ENCODE measurements at places on chromosomes 7 and 10.

GRCh38 chr7:37357637-37357996, 91.0 kb downstream of the ELMO1 start:
- DNase-seq = no peak

GRCh38 chr7:124728610-124729009, 37.0 kb downstream of the GPR37 start:
- DNase-seq = no peak

DNA sequence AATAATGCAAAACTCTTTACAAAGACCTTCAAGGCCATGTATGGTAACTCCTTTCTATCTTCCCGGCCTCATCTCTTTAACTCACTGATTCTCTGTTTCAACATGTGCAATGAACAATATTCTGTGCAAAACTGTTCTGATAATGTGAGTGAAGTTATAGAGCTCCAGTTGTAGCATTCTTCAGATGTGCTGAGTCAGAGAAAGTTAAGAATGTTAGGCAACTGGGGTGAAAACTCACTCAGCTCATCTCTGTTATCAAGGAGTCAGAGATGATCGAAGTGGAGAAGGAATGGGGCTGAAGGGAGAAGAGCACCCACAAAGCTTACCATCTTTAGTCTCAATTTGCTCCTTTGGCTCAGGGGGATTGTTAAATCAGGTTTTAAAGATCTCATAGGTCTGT, 344.7 kb upstream of the NPSR1 start:
- no peak for DNase-seq

GRCh38 chr10:119030421-119031250, 1.1 kb downstream of the NANOS1 start:
- DNase-seq = peak; percentile 42

GRCh38 chr10:84375011-84375410, 46.6 kb downstream of the CCSER2 start:
- no peak for DNase-seq

GRCh38 chr7:14095233-14095950, 105.9 kb upstream of the ETV1 start:
- DNase-seq = no peak

DNA sequence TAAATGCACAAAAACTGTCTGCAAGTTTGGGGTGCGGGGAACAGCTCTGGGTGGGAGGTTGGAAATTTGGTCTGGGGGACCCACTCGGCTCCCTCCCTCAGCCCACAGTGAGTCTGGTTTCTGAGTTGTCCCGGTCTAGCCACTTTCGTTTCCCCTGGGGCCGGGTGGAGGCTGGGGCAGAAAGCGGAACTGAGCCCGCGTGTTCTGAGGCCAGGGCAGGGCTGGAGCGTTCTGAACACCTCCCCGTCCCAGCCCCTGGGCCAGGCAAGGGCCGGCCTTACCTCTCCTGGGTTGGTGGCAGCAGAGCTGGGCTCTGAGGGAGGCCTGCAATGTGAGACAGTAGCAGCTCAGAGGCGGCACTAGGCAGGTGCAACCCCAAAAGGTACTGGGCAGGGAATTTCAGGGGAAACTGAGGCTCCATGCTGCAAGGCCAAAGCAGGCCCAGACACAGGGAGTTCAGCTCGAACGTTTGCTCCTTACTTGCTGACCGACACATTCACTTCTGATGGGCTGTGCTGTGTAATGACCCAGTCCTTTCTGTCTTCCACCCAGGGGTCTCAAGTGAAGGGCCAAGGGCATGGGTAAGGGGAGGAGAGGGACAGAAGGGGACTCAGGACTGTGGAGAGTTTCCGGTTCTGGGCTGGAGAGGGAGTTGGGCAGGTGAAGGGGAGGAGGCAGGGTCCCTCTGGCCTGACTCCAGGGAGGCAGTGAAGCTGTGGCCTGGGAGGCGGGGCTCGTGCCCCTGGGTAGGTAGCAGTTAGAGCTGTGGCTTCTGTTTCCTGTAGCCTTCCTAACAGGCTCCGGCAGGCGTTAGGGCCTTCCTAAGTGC, 3.0 kb downstream of the IRF5 start:
- DNase-seq = no peak

DNA sequence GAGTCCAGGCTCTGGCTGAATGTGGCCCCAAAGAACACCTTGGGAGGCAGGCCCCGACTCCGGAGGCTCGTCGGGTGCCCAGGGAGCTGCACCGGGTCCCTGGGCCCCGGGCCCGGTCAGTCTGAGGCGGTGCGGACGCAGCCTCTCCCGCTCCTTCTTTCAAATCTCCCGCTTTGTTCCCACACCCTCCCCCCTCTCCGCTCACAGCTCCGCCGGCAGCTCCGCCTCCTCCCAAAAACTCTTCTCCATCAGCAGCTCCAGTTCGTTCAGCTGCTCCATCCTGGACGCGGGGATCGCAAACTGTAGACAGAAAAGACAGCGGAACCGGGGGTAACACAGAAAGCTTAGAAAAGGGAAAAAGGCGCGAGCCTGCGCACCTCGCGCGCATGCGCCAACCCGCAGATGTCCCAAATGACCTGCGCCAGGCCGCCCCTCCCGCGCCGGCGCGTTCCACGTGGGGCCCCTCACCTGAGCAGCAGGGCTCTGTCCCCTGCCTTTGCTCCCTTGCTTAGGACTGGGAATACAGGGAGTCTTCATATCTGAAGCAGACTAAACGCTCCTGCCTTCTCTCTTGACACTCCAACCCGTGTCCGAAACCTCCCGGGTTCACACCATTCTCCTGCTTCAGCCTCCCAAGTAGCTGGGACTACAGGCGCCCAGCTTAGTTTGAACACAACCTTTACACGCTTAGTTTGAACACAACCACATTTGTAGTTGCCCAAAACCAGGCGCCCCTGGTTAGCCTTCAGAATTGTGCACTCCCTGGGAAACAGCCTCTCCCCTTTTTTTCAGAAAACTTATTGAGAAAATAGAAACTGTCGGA, at the start of gene DNA2:
DNA2 (minus strand) TSS at position 388 of the 823 bp plus-strand sequence; CDS start at position 279, 109 bp downstream.
- DNase-seq = peak; percentile 60

DNA sequence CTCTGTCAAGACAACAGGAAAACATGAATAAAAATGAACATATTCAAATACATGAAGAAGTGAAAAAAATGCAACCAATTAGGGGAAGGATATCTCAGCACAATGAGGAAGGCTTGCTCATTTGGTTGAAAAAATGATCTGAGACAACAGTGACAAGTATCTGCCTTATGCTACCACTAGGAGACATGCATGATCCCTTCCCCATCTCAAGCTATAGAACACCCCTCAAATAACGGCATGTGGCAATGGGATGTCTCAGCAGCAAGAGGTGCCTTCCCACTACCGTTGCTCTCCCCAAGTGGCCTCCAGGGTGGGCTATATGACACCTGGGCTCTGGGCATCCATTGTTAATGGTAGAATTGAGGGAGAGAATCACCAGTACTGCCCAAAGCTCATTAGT, 98.1 kb upstream of the RSU1 start:
- no peak for DNase-seq

- DNase-seq = no peak
Measured at GRCh38 chr7:113085781-113086390, 741 bp downstream of the GPR85 start.

DNA sequence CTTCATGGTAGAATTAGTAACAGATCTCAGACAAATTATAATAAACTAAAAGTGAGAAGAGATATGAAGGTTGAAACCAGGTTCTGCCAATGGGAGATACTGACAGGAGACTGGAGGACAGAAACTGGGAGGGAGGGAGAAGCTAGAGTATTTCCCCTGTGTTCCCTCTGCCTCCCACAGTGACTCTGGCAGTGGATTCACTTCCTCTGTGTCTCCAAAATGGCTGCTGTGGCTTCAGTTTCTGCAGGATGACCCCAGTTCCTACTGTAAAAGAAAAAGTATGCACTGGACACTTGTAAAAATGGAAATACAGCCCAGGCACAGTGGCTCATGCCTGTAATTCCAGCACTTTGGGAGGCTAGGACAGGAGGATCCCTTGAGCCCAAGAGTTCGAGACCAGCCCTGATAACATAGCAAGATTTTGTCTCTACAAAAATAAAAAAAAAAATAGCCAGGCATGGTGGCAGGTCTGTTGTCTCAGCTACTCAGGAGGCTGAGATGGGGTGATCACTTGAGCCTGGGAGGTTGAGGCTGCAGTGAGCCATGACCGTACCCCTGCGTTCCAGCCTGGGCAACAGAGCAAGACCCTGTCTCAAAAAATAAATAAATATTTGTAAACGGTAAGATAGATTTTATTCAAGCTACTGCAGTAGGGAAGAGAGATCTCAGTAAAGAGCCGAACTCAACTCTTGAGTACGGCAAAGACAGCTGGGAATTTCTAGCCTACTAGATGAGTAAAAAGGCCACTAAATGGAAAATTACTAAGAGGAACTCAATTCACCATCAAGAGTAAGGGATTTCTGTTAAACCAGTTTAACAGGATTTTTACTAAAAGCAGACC, 156.6 kb upstream of the TRIM24 start:
- DNase-seq = no peak

DNA sequence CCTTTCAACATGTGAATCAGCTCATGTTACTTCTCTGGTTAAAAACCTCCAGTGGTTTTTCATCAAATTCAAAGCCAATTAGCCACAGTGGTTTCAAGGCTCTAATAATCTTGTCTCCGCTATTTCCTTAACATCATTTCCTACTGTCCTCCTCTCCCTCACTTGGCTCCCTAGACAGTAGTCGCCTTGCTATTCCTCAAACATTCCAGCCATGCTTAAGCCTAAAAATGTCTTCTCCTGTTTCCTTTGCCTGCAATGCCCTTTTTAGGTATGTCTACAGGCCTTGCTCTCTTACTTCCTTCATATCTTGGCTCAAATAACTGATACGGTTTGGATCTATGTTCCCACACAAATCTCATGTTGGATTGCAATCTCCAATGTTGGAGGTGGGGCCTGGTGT, 779.4 kb upstream of the LRRN3 start:
- no peak for DNase-seq

- no peak for DNase-seq
Measured at GRCh38 chr10:119135513-119135881, 30.0 kb downstream of the SFXN4 start.

DNA sequence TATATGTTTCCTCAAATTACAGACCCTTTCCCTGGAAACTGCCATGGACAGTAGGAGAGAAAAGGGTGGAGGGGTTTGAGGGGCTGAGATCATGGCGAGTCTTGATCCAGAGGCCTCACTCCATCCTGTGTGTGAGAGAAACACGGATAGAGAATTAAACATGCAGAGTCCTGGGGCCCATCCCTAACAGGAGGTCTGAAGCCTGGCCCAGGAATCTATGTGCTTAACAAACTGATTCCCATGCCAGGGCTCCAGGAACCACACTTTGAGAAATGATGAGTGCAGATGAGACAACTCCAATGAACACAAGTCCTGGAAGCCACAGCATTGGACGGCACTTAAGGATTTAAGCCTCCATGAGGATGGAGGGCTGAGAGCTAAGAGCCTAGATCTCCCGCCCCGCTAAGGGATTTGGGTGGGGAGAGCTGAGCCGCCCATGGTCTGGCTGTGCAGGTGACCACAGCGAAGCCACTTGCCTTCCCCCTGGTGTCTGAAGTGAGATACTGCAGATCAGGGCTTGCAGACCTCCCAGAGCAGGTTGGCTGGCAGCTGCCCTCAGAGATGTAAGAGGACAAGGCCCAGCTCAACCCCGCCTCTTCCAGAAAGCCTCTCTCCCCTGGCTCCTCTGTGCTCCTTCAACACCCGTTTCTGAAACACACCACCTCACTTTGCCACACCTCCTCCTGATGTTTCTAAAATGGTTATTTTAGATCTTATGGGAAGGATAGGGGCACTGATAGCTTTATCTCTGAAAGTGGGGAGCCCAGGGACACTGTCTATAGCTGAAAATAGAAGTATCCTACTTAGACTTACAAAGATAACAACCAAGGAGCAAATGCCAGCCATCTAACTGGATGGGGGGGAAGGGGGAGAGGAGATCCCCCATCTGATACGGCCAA, 24.8 kb upstream of the EIF5AL1 start:
- no peak for DNase-seq

- no peak for DNase-seq
Measured at GRCh38 chr10:95793401-95794045, 37.6 kb downstream of the ENTPD1 start.

- DNase-seq = no peak
Measured at GRCh38 chr7:155944901-155945300, 132.6 kb upstream of the SHH start.

- no peak for DNase-seq
Measured at GRCh38 chr10:117543225-117544003, 868 bp downstream of the EMX2 start.

DNA sequence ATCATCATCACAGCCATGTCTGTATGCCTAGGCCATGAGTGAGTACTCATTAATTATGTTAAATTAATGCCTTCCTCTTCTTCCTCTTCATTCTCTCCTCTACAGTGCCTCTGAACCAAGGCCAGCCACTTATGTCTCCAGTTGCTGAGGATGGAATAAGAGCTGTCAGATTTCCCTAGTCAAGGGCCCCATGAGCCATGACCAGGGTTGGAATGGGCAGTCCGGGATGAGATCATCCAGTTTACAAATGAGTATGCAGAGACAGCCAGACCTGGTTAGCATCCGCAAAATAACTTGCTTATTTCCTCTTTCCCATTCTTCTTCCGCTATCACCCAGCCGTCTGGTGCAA, 342.7 kb downstream of the GRID1 start:
- DNase-seq = no peak

DNA sequence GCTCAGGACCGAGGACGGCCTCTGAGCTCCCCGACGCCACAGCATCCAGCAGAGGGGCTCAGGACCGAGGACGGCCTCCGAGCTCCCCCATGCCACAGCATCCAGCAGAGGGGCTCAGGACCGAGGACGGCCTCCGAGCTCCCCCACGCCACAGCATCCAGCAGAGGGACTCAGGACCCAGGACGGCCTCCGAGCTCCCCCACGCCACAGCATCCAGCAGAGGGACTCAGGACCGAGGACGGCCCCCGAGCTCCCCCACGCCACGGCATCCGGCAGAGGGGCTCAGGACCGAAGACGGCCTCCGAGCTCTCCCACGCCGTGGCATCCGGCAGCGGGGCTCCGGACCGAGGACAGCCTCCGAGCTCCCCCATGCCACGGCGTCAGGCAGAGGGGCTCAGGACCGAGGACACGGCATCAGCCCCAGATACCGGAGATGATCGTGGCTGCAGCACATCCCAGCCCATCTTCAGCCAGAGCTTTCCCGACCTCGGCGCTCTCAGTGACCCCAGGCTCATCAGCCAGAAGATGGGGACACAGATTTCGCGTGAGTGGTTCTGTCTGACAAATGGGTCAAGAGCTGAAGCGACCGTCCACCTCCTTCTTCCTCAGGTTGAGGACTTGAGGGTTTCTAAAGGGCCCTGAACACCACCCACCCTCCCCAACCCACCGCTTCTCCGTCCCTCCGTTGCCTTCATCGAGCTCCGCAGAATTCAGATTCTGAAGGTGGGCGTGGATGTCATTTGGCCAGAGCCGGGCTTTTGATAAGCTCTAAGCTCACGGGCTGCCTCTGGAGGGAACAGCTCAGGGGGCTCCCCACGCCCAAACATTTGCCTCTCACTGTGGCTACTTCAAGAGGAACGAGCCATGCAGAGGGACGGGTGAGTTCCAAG, 55.8 kb upstream of the DNAAF5 start:
- no peak for DNase-seq

GRCh38 chr10:25493122-25493893, 318.5 kb downstream of the GPR158 start:
- no peak for DNase-seq

DNA sequence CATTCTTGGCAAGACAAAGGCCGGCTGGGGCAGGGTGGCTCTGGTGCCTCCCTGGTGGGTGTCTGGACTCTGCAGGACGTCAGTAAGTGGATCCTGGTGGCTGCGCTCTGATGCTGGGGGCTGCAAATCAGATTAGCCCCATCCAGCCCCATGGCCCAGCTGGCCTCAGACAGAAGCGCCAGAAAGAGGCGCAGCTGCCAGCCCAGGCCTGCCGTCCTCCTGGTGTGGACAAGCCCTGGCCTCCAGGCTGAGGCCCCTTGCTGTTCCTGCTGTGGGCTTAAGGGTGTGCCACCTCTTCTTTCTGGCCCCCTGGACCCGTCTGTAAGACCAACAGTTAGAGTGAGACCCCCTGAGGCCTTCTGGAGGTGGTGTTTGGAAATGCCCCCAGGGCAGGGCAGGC, 5.9 kb upstream of the LFNG start:
- DNase-seq = no peak
